ENCODE measurements at places on chromosomes 2 and 18. TPM values are rescaled to one million over a fixed set of nuclear protein-coding genes. Genes with fewer than 3 reads are reported as not detected.

MREG gene
- total RNA-seq, result 1.8 TPM

ERICH2 gene
- not detected for total RNA-seq

CERS6 gene
- total RNA-seq, result 21.8 TPM

TMEM198 gene
- 1.1 TPM for total RNA-seq

EMX1 gene
- total RNA-seq, result not detected

HOXD13 gene
- not detected for total RNA-seq

PDCD1 gene
- not detected for total RNA-seq

HADHB gene
- 119 TPM for total RNA-seq

HOXD3 gene
- total RNA-seq, result 2.1 TPM

RNMT gene
- 35.8 TPM for total RNA-seq

POTEC gene
- 0.36 TPM for total RNA-seq

SERPINB5 gene
- total RNA-seq, result not detected

GREB1 gene
- 1.1 TPM for total RNA-seq

IL1RL1 gene
- total RNA-seq, result 0.29 TPM

TXNDC9 gene
- 75.7 TPM for total RNA-seq

GPN1 gene
- total RNA-seq, result 27.5 TPM

Data from osteoblast (primary cell).